GM03348 (cell line): ENCODE measurements at places on chromosomes 7 and 10.

DNA sequence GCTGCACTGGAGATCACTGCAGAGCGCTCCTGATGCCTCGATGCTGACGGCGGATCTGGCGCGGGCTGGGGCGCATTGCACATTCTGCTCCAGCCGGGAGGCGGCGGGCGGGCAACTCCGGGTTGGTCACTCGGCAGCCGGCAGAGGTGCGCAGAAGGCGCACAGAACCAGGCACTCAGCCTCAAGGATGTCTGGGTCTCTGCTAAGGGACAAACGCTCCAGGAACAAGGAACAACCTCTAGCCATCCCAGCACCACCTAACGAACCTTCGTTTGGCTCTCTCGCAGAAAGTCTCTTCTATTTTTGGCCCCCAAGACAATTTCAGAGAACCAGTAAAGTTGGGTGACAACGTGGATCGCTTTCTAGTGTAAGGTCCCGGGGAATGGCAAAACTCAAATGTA is 254.6 kb downstream of the OTUD1 start:
- peak; percentile 17 for DNase-seq

DNA sequence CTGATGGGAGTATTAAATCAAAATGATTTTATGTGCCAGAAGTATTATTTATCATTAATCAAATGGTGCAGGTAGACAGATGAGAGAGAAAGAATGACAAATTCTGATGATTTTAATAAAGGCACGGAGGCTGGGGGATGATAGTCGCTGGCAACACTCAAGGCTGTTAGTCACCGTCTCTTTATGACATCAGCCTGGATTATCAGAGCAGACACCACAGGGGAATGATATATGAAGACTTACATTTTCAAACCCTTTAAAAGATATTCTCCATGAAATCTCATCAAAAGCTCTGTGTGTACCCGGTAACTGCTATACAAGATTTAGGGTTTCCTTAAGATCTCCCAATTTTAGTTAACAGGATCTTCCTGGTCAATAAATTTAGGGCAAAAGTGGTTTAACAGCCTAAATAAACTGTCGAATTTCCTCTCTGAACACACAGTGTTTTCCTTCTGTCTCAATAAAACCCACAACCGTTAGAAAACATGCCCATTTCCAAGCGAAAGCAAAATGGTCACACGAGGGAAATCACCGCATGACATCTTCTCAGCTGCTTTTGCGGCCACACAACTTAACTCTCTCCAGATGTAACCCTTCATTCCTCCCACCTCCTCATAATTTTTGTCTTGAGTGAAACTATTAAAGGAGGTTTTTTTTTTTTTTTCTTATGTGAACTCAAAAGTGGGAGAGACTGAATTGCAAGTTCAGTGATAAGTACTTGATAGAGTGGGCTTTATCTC is 133.2 kb upstream of the FAM171A1 start:
- peak; percentile 57 for DNase-seq

DNA sequence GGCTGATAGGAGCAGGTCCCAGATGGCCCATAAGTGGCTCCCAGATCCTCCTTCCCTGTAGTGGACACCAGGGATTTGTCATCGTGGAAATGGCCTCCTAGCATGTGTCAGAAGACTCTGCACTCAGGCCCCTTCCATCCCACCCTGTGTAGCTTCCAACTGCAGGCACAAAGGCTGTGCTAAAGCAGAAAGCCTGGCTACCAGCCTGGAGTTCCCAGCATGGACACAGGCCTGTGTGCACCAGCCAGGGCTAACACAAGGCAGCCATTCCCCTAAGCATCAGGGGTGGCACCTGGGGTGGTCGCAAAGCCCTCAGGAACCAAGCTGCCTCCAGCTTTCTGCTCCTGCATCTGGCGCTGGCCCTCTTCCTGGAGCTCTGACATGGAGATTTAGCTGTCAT is 4.5 kb upstream of the CAMK2B start:
- DNase-seq, result no peak

GRCh38 chr7:111137296-111138192 is 46.6 kb downstream of the LRRN3 start:
- DNase-seq, result no peak

GRCh38 chr10:70348228-70348850 is 34.1 kb downstream of the LRRC20 start:
- DNase-seq, result peak; percentile 63
